Neural crest cell (in vitro differentiated cells): ENCODE measurements at places on chromosomes 13 and 19.

- no peak overlapping the region for H3K4me3 ChIP-seq
- H3K27me3 ChIP-seq, result peaks cover 1% of the 10 kb centered on the region
- H3K4me1 ChIP-seq, result peaks cover 20% of the 10 kb centered on the region
- peak overlapping the region; percentile 54 for H3K27ac ChIP-seq
Observed at GRCh38 chr19:43763473-43763939, 8.7 kb upstream of the SMG9 start.

- no peaks in the 10 kb centered on the region for H3K27me3 ChIP-seq
- no peak overlapping the region for H3K27ac ChIP-seq
- no peaks in the 10 kb centered on the region for H3K36me3 ChIP-seq
- no peak overlapping the region for H3K4me3 ChIP-seq
- no peaks in the 10 kb centered on the region for H3K4me1 ChIP-seq
- no peak for DNase-seq
Observed at GRCh38 chr13:37929308-37929707, 59.7 kb upstream of the TRPC4 start.

GRCh38 chr13:51737609-51738008 is 66.4 kb downstream of the DHRS12 start:
- peaks cover 15% of the 10 kb centered on the region for H3K36me3 ChIP-seq
- H3K27ac ChIP-seq, result no peak overlapping the region
- no peak for DNase-seq
- H3K27me3 ChIP-seq, result no peaks in the 10 kb centered on the region
- H3K4me1 ChIP-seq, result peaks cover 19% of the 10 kb centered on the region
- no peak overlapping the region for H3K4me3 ChIP-seq

DNA sequence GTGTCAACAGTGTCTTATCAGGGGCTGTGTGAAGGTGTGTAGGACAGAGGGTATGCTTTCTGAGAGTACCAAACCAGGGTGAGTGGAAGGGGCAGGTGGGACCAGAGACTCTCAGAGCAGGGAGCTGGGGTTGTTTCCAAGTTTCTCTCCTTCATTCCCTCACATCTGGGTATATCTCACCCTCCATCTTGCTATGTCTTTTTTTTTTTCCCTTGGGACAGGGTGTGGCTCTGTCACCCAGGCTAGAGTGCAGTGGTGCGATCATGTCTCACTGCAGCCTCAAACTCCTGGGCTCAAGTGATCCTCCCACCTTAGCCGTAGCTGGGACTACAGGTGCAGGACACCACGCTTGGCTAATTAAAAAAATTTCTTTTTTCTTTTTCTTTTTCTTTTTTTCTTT is 10.6 kb downstream of the DAND5 start:
- no peak for DNase-seq
- H3K27me3 ChIP-seq, result peaks cover 39% of the 10 kb centered on the region
- no peak overlapping the region for H3K4me3 ChIP-seq
- H3K27ac ChIP-seq, result no peak overlapping the region

GRCh38 chr13:107347641-107348369 is 779.9 kb upstream of the ARGLU1 start:
- no peak for DNase-seq
- no peaks in the 10 kb centered on the region for H3K4me1 ChIP-seq
- no peaks in the 10 kb centered on the region for H3K36me3 ChIP-seq
- H3K4me3 ChIP-seq, result no peak overlapping the region
- H3K27me3 ChIP-seq, result no peaks in the 10 kb centered on the region

DNA sequence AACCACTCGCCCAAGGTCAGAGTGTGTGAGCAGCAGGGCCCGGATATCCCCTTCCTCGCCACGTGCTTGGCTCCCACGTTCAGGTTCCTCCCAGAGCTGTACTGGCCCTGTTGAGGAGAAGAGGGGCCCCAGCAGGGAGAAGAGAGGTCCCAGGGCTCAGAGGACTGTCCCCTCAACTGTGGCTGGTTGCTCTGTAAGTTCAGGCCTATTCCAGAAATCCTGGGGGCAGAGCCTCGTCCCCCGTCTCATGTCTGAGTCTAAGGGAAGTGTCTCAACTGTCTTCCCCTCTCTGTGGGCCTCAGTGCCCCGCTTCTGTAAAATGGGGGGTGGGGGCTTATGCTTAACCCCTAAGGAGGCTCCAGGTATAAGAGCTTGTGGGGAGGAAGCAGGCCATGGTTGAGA is 3.9 kb downstream of the PPP5C start:
- H3K36me3 ChIP-seq, result peaks cover 3% of the 10 kb centered on the region
- H3K27ac ChIP-seq, result no peak overlapping the region
- no peak for DNase-seq
- H3K4me1 ChIP-seq, result peaks cover 38% of the 10 kb centered on the region

- no peaks in the 10 kb centered on the region for H3K36me3 ChIP-seq
- H3K4me3 ChIP-seq, result no peak overlapping the region
- peaks cover 37% of the 10 kb centered on the region for H3K4me1 ChIP-seq
- H3K27me3 ChIP-seq, result no peaks in the 10 kb centered on the region
- no peak for DNase-seq
Observed at GRCh38 chr13:80473695-80474094, 132.8 kb upstream of the SPRY2 start.

- H3K4me3 ChIP-seq, result peak overlapping the region; percentile 98
- DNase-seq, result no peak
- no peak overlapping the region for H3K27ac ChIP-seq
- peaks cover 12% of the 10 kb centered on the region for H3K27me3 ChIP-seq
- peaks cover 28% of the 10 kb centered on the region for H3K4me1 ChIP-seq
Observed at GRCh38 chr19:17467471-17468301, 2.6 kb upstream of the SLC27A1 start.
